ENCODE measurements at places on chromosomes 12 and 14.

DNA sequence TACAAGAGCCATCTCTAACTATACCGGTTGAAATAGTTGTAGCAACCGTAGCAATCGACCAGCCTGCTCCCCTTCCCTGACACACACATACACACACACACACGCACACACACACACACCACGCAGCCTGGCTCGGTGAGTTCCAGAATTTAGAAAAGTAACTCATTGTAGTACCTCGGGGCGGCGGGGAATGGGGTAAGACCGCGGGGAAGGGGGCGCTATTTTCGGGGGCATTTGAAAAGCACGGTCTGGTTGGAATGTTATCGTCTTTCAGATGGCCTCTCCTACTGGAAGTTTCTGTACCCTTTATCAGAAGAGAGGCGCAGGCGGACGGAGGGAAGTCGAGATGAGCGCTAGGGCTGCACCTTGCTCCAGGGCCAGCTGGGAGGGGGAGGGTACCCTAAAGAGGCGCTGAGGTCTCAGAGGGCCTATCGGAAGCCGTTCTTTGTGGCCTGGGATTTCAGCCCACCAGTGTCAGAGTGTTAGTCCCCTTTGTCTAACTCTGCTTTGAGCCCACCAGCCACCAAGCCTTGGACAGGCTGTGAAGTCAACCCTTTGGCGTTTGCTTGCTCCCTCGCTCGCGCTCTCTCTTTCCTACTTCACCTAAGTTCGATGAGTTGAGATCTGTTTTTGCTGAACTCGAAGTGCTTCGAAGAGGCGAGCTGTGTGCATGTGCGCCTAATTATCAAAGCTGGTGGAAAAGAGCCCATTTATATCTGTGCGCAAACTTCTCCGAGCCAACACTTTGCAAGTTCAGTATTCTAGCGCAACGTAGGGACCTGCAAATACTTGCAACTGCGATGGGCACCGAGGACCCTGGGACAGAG, 837 bp downstream of the COL2A1 start:
- H3K27me3 ChIP-seq: peaks cover 53% of the 10 kb centered on the region
- H3K27ac ChIP-seq: no peak overlapping the region
- peaks cover 57% of the 10 kb centered on the region for H3K4me1 ChIP-seq
- peak overlapping the region; percentile 64 for H3K4me3 ChIP-seq

- peaks cover 15% of the 10 kb centered on the region for H3K36me3 ChIP-seq
- H3K27me3 ChIP-seq: no peaks in the 10 kb centered on the region
- H3K4me1 ChIP-seq: peaks cover 24% of the 10 kb centered on the region
- DNase-seq: no peak
Measured at GRCh38 chr14:77470224-77470870, 12.5 kb downstream of the AHSA1 start.

- H3K27me3 ChIP-seq: no peaks in the 10 kb centered on the region
- H3K36me3 ChIP-seq: no peaks in the 10 kb centered on the region
- no peak overlapping the region for H3K4me3 ChIP-seq
- H3K27ac ChIP-seq: no peak overlapping the region
- no peak for DNase-seq
Measured at GRCh38 chr12:83818881-83819280, 1093.7 kb downstream of the SLC6A15 start.

- no peak overlapping the region for H3K4me3 ChIP-seq
- no peak for DNase-seq
- H3K27ac ChIP-seq: no peak overlapping the region
- H3K27me3 ChIP-seq: no peaks in the 10 kb centered on the region
Measured at GRCh38 chr12:3045494-3045893, 31.7 kb upstream of the TSPAN9 start.

GRCh38 chr12:82047446-82047845, 288.3 kb upstream of the PPFIA2 start:
- no peak for DNase-seq
- no peaks in the 10 kb centered on the region for H3K4me1 ChIP-seq
- H3K27ac ChIP-seq: no peak overlapping the region
- H3K4me3 ChIP-seq: no peak overlapping the region
- H3K36me3 ChIP-seq: no peaks in the 10 kb centered on the region
- no peaks in the 10 kb centered on the region for H3K27me3 ChIP-seq

Measured in HepG2 (cell line).